ENCODE measurements at places on chromosomes 12 and 14.
A peak's percentile ranks its signal among the peaks of the same experiment; 100 is the strongest.

DNA sequence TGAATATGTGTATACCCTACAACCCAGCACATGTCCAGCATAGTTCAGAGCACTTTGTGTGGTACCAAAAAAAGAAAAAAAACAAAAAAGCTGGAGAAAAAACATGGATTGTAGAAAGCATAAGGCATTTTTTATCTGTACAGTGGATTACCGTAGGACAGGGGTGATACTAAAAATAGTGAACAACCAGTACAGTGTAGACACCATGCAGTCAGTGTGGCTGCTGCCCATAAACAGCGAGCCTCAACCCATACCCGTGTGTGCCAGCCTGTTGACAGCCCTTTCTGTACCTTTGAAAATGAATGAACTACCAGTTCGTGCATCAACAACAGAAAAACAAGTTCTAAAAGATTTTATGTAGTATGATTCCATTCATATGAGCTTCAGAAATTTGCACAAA lies 25.1 kb downstream of the RASSF8 start:
- no peak for DNase-seq

GRCh38 chr12:91326058-91327027 lies 143.7 kb upstream of the DCN start:
- peak; percentile 80 for DNase-seq

GRCh38 chr12:49583366-49584094 lies 15.6 kb upstream of the MCRS1 start:
- peak; percentile 82 for DNase-seq

DNA sequence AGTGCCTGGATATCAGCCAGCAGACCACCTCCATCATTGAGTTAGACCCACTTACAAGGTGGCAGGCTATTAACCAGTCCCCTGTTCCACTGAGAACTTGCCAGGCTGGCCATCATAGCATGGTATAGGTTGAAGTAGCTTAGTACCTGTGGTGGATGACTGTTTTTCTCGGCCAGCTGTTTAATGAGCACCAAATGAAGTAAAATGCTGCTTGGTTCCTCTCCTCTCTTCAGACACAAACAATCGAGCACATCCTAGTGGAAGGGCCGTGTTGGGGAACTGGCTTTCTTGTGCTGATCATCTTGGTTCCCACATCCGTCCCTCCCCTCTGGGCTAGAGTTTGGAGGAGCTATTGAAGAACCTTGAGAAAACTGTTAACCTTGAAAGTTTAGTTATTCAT lies 486.2 kb downstream of the RAD51B start:
- no peak for DNase-seq

DNA sequence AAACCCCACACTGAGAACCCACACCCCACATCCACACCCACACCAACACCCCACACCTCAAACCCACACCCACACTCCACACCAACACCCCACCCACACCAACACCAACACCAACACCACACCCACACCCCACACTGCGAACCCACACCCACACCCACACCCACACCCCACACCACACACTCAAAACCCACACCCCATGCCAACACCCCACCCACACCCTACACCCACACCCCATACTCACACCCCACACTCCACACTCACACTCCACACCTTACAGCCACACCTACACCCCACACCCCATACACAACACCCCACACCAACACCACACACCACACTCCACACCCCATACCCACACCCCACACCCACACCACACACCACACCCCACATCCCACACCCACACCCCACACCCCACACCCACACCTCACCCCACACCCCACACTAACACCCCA lies 38.0 kb downstream of the TMEM120B start:
- DNase-seq, result no peak

- no peak for DNase-seq
These were observed 199.9 kb upstream of the IGF1 start for GRCh38 chr12:102680304-102680703.

DNA sequence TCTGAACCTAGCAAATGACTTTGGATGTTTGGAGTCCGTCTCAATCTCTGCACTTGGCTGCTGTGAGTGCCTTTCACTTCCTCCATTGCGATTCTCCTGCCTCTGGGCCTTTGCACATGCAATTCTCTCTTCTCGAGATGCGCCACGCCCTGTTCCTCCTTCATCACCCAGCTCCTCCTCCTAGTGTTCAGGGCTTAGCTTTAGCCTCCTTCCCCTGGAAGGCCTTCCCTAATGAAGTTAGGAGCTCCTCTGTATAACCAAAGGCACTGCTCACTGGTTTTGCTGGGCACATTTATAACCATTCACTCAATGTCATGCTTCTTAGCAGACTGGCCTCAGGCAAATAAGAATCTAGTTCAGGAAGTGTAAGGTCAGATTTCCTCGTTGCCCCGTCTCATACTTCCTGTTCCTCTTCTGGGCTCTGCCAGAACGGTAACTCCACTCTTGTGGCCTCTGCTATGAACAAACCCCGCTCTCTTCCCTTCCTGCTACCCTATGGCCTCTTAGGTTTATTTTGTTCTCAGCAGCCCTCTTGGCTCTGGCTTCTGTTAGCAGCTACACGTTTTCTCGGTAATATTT lies 171.4 kb downstream of the CRADD start:
- DNase-seq, result no peak

GRCh38 chr12:78645956-78646355 lies 218.6 kb upstream of the SYT1 start:
- DNase-seq, result no peak

DNA sequence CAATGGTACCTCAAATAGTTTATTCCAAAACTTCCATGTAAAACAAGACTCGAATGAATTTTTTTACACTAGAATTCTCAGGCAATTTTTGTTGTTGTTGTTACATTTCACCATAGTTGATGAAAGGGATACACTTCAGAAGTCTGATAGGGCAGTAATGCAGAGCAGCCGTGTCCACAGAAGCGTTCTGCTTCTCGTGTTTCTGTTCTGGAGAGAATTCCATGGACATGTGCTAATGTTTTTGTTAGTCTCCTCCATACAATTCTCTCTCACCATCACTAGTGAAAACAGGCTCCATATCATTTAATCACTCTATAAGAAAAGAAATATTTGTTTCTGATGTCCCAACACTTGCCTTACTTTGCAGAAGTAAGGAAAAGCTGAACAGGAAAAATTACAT lies 606.1 kb downstream of the SLC16A7 start:
- no peak for DNase-seq

DNA sequence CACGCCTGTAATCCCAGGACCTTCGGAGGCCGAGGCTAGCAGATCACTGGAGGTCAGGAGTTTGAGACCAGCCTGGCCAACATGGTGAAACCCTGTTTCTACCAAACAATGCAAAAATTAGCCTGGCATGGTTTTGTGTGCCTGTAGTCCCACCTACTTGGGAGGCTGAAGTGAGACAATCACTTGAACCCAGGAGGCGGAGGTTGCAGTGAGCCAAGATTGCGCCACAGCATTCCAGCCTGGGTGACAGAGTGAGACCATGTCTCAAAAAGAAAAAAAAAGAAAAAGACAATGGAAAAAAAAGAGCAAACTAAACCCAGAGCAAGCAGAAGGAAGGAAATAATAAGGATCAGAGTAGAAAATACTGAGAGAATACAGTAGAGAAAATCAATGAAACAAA lies 5.4 kb downstream of the CHURC1 start:
- no peak for DNase-seq

- no peak for DNase-seq
These were observed 108.4 kb downstream of the ESRRB start for GRCh38 chr14:76484355-76484754.

- no peak for DNase-seq
These were observed 274.0 kb downstream of the VRK1 start for GRCh38 chr14:97071177-97071576.

DNA sequence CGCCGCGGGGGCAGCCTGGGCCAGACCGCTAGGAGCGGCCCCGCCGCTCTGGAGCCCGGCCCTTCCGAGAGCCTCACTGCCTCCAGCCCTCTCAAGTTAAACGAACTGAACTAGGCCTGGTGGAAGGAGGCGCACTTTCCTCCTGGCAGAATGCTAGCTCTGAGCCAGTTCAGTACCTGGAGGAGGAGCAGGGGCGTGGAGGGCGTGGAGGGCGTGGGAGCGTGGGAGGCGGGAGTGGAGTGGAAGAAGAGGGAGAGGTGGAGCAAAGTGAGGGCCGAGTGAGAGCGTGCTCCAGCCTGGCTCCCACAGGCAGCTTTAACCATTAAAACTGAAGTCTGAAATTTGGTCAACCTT lies 5.3 kb downstream of the LTB4R start:
- no peak for DNase-seq

GRCh38 chr14:71541271-71541670 lies 391.0 kb upstream of the RGS6 start:
- DNase-seq, result no peak

- DNase-seq, result no peak
These were observed 11.5 kb upstream of the TDRD9 start for GRCh38 chr14:103916636-103917262.

GRCh38 chr14:39023939-39024871 lies 78.8 kb downstream of the SEC23A start:
- DNase-seq, result no peak

- DNase-seq, result no peak
These were observed 221.8 kb downstream of the PHLDA1 start for GRCh38 chr12:75809746-75810145.

- DNase-seq, result no peak
These were observed 17.9 kb upstream of the SOS2 start for GRCh38 chr14:50249136-50249775.

GRCh38 chr12:47885012-47885501 lies 19.7 kb downstream of the VDR start:
- no peak for DNase-seq

DNA sequence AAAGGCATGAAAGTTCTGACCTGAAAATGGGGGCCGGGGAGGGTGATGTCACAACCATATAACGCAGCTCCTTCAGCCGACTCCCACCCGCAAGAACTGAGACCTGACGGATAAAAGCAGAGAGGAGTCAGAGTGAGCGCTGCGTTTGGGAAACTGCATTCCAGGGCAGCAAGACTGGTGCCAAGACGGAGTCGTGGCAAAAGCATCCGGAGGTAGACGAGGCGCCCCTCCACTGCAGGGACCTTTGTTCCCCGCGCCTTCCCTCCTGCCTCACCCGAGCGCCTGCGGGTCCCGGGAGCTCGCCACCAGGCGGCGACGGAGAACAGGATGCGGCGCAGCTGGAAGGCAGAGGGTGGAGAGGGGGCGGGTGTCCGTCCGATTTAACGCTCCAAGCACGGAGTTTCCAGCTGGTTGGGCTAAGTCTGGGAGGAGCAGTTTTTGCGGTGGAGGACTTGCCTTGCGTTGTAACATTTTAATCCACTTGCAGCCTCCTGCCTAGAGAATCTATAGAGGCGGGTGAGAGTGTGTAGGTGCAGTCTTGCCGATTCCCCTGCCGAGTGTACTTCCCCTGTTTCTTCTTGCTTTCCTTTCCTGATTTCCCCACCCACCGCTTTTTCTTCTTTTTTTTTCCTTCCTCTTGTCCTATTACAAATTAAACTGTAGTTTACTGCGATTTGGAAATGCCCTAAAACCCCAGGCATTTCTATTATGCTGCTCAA lies 1.2 kb upstream of the CPNE8 start:
- DNase-seq, result peak; percentile 90

GRCh38 chr12:44101475-44101874 lies 265.6 kb downstream of the TMEM117 start:
- DNase-seq, result peak; percentile 67

DNA sequence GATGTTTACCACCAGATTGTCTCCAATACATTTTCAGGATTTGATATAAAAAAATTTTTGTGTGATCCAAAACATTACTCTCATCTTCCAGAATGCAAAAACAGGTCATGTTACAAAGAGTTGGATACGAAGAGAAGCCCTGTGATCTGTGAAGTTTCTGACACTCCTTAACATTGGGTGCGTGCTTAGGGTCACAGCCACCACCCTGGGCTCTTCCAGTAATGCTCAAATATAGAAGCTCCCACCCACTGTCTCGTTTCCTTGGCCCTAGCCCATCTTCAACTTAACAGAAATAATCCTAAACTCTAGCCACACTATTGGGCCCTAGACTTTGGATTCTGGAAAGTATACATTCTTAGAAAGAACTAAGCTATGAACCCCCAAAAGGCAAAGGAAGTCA lies 32.9 kb upstream of the HSP90B1 start:
- no peak for DNase-seq

GRCh38 chr14:76228138-76228537 lies 76.4 kb downstream of the GPATCH2L start:
- DNase-seq, result no peak

- no peak for DNase-seq
These were observed 67.2 kb downstream of the BTG1 start for GRCh38 chr12:92078167-92079053.

DNA sequence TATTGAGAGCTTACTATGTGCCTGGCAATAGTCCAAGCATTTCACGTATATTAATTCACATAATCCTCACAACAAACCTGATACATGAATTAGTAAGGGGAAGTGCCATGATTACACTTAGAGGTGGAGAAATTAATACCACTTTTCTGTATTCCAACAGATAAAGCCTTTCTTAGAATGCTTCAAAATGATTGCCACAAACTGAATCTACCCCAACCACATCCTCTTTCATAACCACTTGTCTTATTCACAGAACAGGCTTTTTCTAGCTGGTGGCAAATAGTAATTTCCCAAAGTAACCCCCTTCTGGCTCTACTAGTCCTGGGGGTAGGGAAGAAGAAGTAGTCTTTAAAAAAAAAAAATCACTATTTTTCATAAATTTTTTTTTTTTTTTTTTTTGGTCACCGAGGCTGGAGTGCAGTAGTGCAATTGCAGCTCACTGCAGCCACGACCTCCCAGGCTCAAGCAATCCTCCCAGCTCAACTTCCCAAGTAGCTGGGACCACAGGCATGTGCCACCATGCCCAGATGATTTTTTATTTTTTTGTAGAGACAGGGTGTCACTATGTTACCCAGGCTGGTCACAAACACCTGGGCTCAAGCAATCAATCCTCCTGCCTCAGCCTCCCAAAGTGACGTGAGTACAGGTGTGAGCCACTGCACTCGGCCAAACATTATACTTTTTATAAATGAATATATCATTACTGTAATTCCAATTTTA lies 59.0 kb upstream of the ARID2 start:
- no peak for DNase-seq

DNA sequence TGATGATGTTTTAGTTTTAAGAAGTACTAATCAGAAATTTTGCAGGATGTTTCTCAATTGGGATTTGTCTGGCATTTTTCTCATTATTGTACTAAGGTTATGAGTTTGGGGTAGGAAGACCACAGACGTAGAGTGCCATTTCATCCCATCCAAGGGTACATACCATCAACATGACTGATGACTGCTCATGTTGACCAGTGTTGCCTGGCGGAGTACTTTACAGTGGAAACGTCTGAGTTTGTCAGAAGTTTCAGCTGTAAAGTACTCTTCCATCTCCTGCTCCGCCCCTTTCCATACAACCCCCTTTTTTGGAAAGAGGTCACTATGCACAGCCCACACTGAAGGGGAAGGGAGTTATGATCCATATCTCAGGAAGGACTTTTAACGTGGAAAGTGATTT lies 74.2 kb downstream of the RCOR1 start:
- DNase-seq, result no peak

- DNase-seq, result no peak
These were observed 30.5 kb upstream of the CSRP2 start for GRCh38 chr12:76909290-76909689.

- DNase-seq, result no peak
These were observed 131.3 kb downstream of the KTN1 start for GRCh38 chr14:55711175-55711811.

GRCh38 chr14:100566119-100566518 lies 21.1 kb downstream of the BEGAIN start:
- no peak for DNase-seq

GRCh38 chr12:94099632-94100031 lies 48.7 kb upstream of the PLXNC1 start:
- peak; percentile 81 for DNase-seq

- peak; percentile 38 for DNase-seq
These were observed 10.5 kb downstream of the NTF3 start for GRCh38 chr12:5442251-5443006.

GRCh38 chr12:131734336-131735152 lies 23.7 kb downstream of the SFSWAP start:
- no peak for DNase-seq

Data from SK-N-DZ (cell line).